ENCODE measurements at places on chromosomes 7 and 10.
A peak's percentile ranks its signal among the peaks of the same experiment; 100 is the strongest.

DNA sequence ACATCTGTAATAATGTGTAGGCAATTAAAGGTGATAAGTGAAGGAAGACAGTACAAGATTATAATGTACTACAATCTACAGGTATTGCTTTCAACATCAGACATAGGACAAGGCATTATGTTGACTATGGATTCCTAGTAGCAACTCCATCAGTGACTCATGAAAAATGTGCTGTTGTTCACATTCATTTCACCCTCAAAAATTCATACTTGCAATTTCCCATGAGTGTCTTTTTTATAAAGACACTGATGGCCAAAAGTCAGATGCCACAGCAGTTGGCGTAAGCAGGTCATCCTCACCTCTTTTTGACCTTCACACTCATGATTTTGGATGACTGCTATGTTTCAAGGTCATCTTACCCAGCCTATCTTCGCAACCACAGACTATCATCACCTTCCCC, 100.0 kb upstream of the AMPH start:
- no peak for DNase-seq

- peak; percentile 77 for DNase-seq
Observed at GRCh38 chr10:1048349-1048731, 579 bp downstream of the IDI1 start.

GRCh38 chr10:130773941-130774340, 537.6 kb downstream of the TCERG1L start:
- no peak for DNase-seq

DNA sequence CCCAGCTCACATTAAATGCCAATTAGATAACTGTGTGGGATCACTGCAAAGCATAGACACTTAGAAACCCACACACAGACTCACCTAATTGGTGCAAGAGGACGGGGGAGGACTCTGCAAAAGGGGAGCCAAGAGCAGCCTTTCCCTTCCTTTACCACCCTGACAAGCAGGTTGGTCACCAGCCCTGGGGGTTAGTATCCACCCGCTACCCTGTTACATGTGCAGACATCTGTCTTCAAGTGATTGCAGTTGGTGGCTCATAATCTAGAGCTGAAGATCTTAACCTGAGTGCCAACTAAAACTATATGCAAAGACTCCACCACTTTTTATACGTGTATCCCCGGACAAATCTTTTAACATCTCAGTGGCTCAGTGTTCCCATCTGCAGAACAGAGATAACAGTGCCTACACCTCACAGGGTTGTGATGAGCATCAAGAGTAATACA, 56.9 kb downstream of the SORBS1 start:
- no peak for DNase-seq

DNA sequence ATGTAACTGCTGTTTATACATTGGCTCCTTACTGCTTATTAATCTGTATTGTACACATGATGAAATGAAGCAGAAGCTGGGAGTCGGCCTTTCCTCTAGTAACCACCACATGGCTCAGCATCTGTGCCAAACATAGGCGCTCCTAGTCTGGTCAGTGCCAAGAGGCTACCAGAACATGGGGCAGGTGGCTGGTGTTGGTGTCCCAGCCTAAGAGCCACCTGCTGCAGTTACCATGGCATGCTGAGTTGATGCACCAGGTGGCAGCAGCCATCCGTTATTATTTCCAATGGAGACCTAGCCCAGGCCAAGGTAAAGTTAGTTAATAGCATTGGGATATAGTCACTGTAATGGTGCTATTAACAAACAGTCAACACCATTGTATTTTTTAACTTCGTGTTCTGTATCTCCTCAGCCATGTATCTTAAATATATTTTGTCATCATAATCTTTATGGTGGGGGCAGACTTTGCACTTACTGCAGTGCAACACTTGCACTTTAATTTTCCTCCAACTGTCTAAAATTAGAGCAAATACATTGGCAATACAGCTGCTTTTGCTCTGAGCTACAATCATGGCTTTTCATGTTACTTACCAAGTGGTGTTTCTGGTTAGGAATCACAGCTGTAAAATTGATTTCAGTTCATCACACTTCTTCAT, 33.1 kb downstream of the HBP1 start:
- DNase-seq, result peak; percentile 26

DNA sequence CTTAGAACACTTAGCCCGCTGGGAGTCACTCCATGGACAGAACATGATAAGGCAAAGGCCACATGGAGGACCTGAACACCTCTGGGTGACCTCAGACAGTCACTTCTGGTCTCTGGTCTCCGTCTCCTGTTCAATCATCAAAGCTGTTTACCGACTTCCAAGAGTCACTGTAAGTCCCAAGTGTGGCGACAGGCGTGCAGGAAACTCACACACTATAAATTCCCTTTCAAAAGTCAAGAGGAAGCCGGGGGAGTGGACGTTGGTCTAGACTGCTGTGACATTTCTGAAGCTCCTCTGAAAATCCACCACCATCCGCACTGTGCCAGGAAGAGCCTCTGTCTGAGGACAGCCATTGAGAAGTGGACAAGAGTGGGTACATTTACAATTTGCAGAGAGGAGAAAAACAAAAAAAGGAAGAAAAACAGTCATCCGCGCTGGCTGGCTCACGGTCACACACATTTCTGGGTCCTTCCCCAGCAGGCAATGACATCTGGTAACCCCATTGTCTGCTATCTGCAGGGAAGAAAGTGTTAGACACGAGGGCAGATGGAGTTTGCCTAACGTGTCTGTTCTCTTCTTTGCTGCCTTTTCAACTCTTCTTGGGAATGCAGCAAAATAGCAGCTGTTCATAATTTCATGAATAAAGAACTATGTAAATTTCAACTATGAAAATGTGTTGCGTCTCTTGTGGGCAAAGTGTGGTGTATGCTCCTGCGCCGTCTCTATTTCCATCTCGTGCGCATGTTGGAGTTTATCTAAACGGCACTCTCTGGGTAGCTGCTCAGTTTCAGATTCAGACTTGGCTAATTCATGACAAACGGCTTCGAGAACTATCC, 32.9 kb upstream of the CUX1 start:
- DNase-seq, result no peak

- DNase-seq, result no peak
Observed at GRCh38 chr7:81710751-81711150, 59.1 kb downstream of the HGF start.

DNA sequence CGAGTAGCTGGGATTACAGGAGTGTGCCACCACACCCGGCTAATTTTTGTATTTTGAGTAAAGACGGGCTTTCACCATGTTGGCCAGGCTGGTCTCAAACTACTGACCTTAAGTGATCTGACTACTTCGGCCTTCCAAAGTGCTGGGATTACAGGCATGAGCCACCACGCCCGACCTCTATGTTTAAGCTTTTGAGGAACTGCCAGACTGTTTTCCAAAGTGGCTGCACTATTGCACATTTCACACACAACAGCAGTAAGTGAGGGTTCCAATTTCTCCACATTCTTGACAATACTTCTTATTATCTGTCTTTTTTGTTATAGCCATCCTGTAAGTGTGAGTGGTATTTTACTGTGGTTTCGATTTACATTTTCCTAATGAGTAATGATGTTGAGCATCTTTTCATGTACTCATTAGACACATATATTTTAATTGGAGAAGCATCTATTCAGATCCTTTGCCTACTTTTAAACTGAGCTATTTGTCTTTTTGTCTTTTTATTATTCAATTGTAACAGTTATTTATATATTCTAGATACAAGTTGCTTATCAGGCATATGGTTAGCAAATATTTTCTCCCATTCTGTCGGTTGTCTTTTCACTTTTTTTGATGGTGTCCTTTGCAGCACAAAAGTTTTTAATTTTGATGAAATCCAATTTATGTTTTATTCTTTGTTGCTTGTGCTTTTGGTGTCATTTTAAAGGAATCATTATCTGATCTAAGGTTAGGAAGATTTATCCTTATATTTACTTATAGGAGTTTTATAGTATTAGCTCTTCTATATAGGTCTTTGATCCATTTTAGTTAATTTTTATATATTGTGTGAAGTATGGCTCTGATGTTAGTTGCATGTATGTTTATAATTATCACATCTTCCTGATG, 12.8 kb upstream of the IRF5 start:
- DNase-seq, result no peak
